ENCODE measurements at places on chromosomes 13 and 19.

- no peak for DNase-seq
Measured at GRCh38 chr13:103273825-103274224, 207.6 kb upstream of the SLC10A2 start.

DNA sequence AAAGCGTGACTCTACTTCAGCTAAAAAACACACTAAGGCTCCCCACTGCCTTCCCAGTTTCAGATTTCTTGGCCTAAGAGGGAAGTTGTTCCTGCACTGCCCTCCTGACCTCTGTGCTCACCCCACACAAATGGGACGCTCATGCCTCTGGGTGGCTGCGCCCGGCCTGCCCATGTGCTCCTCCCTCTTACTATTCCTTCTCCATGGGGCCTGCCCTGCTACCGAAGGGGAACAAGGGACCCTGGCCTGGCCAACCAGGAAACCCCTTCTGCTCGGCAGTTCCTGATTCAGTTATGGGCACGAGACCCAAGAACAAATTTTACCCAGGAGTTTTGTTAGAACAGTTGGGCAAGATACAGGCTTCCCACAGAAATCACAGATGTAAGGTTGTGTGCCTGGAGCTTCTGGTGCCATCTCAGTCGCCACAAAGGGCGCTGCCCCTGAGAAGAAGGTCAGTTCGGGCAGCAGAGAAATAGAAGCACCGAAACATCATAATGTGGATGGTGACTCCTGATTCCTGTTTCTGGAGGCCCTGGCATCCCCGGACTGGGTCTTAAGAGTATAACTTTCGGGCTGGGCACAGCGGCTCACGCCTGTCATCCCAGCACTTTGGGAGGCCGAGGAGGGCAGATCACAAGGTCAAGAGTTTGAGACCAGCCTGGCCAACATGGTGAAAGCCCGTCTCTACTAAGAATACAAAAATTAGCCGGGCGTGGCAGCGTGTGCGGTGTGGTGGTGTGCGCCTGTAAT, 5.4 kb upstream of the PLPP2 start:
- DNase-seq = no peak

GRCh38 chr13:23871616-23872220, 17.5 kb downstream of the MIPEP start:
- no peak for DNase-seq

DNA sequence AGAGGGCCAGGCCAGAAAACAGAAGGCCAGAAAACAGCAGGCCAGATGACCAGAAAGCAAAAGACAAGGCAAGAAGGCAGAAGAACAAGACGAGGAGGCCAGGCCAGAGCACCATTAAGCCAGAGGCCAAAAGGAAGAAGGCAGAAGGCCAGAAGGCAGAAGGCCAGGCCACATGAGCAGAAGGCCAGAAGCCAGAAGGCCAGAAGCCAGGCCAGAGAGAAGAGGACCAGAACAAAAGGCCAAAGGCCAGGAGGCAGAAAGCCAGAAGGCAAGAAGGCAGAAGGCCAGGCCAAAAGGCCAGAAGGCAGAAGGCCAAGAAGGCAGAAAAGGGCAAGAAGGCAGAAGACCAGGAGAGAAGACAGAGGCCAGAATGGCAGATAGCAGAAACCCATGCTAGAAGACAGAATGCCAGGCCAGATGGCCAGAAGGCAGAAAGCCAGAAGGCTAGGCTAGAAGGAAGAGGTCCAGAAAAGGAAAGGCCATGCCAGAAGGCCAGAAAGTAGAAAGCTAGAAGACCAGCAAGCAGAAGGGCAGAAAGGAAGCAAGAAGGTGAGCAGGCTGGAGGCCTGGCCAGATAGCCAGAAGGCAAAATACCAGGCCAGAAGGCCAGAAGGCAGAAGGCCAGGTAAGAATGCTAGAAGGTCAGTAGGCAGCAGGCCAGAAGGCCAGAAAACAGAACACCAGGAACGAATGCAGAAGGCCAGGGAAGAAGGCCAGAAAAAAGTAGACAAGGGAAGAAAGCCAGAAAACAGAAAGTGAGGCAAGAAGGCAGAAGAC, 187.6 kb downstream of the TUBA3C start:
- no peak for DNase-seq

DNA sequence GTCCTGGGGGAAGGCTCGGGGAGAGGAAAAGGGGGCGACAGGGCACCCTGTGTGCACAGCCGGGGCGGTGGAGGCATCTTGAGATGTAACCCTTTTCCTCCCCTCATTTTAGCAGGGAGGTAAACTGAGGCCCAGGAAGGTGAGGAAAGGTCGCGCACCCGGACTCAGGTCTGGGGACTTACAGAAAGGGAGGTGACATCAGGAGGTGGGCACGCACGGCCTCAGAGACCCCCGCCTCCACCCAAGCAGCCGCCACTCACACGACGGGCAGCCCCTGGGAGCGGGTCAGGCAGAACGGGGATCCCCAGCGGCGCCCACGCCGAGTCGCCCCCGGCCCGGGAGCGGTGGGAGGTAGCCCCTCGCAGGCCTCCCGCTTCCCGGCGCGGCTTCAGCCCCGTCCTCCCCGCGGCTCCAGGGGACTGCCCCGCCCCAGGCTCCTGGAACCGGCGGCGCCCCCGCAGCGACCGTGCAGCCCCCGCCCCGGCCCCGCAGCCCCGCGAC, 477 bp downstream of the PIP5K1C start:
- DNase-seq = no peak

- no peak for DNase-seq
Measured at GRCh38 chr19:52297601-52298364, 814 bp downstream of the ZNF480 start.

GRCh38 chr19:995051-995827, 5.0 kb upstream of the GRIN3B start:
- DNase-seq = no peak

- DNase-seq = no peak
Measured at GRCh38 chr19:27671876-27672275, 1541.1 kb downstream of the UQCRFS1 start.

GRCh38 chr19:5961969-5962945, 15.7 kb downstream of the RANBP3 start:
- no peak for DNase-seq

- no peak for DNase-seq
Measured at GRCh38 chr19:38206006-38206745, 17.8 kb downstream of the DPF1 start.
